ENCODE measurements at places on chromosomes 11 and 22. TPM values are rescaled to one million over a fixed set of nuclear protein-coding genes. Genes with fewer than 3 reads are reported as not detected.

- no peak for DNase-seq
Measured at GRCh38 chr11:6411594-6412031, 7.3 kb downstream of the APBB1 start.

- peak; percentile 56 for DNase-seq
Measured at GRCh38 chr11:114762408-114762807, 84.1 kb downstream of the NXPE2 start.

- DNase-seq = no peak
Measured at GRCh38 chr11:71917646-71918140, 10.7 kb downstream of the XNDC1N start.

DNA sequence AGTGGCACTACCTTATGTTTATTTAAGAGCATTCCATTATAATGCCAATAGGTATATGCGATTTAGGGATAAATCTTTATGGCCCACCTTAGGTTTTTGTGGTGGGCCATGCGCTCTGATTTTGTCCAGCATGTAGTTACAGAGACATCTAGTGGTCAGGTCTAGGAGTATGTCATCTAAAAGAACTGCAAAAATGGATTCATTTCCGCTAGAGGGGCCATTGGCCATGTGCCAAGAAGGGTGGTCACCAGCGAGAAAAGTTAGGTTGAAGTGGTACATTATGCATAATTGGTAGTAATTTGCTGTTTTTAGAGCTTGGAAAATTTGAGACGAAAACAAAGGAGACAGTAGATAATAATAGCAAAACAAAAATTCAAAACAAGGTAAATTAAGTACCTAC, 27.7 kb downstream of the LRRC4C start:
- DNase-seq = no peak

GRCh38 chr11:131977231-131977630, 606.8 kb downstream of the NTM start:
- DNase-seq = no peak

GRCh38 chr11:60937144-60937527, 12.9 kb downstream of the TMEM132A start:
- no peak for DNase-seq

- DNase-seq = peak; percentile 26
Measured at GRCh38 chr11:2779981-2780849, 80.4 kb upstream of the KCNQ1OT1 start.

GRCh38 chr22:42608823-42609361, 5.8 kb downstream of the POLDIP3 start:
- no peak for DNase-seq

GRCh38 chr11:113876074-113876797, 864 bp upstream of the USP28 start:
- DNase-seq = peak; percentile 16

GRCh38 chr11:128806506-128807261, 60.4 kb downstream of the KCNJ1 start:
- DNase-seq = no peak

DNA sequence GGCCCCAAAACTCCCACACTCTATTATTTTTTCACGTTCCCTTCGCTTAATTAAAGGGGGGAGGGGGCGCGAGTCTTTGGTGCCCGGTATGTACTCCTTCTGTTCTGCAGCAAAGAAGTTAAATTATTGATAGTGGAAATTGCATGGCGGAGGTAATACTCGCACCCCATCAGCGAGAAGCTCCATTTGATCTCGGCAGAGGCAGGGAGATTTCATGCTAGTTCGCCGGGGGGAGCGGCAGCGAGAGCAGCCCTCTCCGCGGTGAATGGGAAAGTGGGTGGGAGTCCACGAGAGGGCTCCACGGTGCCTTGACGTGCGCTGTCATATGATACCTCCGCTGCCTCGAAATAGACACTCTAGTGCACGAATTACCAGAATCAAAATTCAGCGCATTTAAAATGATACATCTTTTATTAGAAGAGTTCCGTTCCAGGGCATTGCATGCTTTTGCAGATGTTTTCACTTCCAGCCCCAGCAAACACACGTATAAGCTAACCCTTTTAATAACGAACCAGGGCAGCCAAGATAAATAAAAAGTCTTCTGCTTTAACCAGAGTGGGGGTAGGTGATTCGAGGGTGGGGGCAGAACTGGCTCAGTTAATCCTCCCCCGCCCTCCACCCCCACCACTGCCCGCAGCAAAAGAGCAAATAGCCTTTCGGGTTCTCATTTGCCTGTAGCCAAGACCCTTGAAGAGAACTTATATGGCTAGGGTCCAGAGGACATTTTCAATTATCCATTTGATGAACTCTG, 1.3 kb upstream of the BDNF start:
- DNase-seq = no peak

- no peak for DNase-seq
Measured at GRCh38 chr22:24097961-24098391, 83.3 kb upstream of the SUSD2 start.

DNA sequence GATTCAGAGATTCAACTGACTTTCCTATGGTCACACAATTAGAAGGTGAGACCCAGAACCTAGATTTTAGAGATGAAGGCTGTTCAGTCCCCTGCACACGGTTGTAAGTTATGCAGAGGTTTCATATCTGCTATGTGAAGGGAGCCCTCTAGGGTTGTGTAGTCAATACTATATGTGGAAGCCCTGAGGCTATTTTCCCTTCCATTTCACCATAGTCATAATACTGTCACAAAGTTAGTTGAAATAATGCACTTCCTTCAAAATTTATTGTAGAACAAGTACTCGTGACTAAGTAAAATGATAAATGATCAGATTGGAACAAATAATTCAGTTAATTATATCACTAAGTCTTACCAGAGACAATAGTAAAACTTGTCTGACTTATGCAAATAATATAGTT, 48.8 kb downstream of the ENDOD1 start:
- DNase-seq = no peak

- no peak for DNase-seq
Measured at GRCh38 chr11:13074714-13075464, 65.8 kb downstream of the RASSF10 start.

DNA sequence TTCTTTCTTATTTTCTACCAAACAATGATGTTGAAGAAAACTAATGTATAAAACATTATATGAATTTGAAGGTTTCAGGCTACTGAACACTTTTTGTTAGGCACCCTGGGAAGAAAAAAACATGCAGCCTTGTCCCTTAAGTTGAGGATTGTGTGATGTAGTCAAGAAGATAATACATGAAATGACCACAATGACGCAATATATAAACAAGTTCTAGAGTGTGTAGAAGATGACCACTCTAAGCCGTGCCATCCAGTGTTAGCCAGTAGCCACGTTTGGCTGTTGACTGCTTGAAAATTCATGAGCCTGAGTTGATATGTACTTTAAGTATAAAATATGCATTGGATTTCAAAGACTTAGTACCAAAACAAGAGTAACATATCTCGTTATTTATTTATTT, 16.2 kb downstream of the SWAP70 start:
- no peak for DNase-seq

DNA sequence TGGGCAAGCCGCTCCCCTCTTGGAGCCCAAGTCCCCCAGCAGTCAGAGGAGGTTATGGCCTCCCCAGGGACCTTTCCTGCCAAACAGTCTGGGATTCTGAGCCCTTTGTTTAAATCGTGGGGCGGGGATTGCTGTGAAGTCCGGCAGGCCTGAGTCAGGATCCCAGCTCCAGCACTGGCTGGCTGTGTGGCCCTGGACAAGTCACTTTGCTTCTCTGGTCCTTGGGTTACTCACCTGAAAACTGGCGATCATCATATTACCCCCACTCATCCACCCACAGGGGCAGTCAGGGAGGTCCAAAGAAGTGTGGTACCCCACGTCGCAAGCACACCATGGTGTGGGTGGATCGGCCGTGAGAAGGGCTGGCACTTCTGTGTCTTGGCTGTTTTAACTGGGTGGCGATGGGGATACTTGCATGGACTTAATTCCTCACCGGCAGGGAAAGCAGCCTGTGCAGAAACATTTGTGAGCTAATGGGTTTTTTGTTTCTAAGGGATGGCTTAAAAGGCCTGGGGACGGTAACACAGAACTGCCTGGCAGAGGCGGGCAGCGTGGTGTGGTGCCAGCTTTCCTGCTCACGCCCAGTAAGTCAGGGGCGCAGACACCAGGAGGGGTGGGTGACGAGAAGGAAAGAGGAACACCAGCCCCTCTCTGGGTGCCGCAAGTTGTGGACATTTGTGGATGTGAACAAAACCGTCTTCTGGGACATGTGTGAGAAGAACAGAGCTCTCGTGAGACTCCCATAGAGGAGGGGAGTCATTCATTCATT, 31.6 kb upstream of the PRR5 start:
- no peak for DNase-seq

DNA sequence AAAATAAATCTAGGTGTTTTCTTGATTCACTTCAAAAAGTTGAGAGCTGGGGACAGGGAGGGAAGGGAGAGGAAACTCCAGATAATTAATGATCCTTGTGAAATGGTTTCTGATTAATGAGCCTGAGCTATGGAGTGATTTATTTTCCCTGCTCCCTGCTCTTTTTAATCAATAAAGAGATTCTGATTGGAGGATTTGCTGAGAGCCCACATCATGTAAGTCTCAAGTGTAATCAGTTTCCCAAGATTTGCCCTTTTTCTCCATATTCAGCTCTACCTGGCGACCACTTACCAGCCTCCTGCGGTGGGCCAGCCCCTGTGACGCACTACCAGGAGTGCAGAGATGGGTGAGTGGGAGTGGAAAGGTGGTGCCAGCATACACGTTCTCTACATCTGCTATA, 114.0 kb downstream of the NAV2 start:
- DNase-seq = no peak

DNA sequence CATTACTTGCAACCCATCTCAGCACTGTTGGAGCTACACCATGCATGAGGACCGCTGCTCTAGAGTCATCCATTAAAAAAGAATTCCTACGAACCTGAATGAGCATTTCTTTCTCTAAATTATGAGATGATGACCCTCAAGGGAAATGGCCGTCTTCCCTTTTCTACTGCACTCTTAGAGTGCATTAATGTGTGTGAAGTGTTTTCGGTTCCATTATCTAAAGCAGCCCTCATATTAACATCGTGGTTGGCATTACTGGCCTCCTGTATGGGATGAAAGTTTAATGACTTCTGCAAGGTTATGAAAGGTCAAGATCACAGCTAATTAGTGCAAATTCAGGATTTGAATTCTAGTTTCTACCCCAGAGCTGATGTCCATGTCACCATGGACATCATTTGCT, 16.7 kb downstream of the CD44 start:
- no peak for DNase-seq

GRCh38 chr11:72519220-72519881, 85.0 kb upstream of the CLPB start:
- no peak for DNase-seq

- no peak for DNase-seq
Measured at GRCh38 chr11:128874427-128874826, 7.3 kb upstream of the KCNJ1 start.

GRCh38 chr22:37330200-37331033, 48.1 kb downstream of the CYTH4 start:
- peak; percentile 81 for DNase-seq

DNA sequence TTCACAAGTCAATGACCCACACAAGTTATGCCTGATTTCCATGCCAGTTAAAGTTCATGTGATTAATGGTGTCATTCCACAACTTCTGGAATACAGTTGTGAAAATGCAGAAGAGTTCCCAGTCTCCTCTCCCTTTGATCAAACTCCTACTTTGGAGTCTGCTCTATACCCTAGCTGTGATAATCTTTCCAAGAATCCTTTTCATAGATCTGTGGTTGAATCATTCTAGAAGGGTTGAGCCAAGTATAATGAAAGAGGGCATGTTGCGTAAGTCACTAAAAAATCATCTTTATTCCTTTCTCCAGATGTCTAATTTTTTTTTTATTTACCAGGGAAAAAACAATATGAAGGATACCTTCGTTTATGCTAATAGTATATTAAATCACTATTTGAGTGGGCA, 89.7 kb upstream of the CARD18 start:
- DNase-seq = no peak

- DNase-seq = no peak
Measured at GRCh38 chr11:8105666-8106065, 24.7 kb downstream of the TUB start.

DNA sequence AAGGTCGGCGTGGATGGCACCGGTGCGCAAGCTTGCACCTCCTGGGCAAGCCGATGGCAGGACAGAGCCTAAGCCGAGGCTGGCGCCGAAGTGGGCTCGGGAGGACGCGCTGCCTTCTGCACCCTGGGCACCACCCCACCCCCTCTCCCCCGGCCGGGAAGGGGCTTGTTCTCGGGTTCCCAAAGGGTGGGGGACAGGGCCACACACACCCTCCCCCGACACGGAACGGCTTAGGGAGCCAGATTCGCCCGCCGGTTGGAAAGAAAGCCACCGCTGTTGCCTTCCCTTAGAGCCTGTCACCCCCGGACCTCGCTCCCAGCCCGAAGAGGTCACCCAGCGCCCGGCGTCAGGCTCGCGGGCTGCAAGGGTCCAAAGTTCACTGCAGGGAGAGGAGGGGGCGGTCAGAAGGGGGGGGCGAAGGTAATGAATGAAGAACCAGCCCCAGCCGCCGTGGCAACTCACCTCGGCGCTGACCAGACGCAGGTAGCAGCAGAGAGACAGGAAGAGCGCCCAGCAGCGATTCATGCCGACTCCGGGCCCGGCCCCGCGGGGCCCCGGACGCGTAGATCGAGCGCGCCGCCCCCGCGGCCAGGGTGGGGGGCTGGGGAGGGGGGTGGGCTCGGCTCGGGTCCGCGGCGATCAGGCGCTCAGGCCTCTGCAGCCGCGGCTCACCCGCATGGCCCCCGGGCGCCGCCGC, 1.2 kb downstream of the PDGFB start:
- DNase-seq = peak; percentile 51

The PRODH gene
- total RNA-seq = 11.5 TPM

The PGM2L1 gene
- total RNA-seq = 0.66 TPM

The UBQLNL gene
- 0.52 TPM for total RNA-seq

The RAPSN gene
- not detected for total RNA-seq

The JHY gene
- 2.3 TPM for total RNA-seq

The GCAT gene
- 42.5 TPM for total RNA-seq

The PRG2 gene
- not detected for total RNA-seq

The DRICH1 gene
- not detected for total RNA-seq

The RIC8A gene
- 88.5 TPM for total RNA-seq

All from body of pancreas (tissue), 4 donors.